ENCODE measurements at places on chromosomes 3 and 15.

GRCh38 chr15:71888797-71889196 is 78.4 kb downstream of the NR2E3 start:
- DNase-seq = no peak

DNA sequence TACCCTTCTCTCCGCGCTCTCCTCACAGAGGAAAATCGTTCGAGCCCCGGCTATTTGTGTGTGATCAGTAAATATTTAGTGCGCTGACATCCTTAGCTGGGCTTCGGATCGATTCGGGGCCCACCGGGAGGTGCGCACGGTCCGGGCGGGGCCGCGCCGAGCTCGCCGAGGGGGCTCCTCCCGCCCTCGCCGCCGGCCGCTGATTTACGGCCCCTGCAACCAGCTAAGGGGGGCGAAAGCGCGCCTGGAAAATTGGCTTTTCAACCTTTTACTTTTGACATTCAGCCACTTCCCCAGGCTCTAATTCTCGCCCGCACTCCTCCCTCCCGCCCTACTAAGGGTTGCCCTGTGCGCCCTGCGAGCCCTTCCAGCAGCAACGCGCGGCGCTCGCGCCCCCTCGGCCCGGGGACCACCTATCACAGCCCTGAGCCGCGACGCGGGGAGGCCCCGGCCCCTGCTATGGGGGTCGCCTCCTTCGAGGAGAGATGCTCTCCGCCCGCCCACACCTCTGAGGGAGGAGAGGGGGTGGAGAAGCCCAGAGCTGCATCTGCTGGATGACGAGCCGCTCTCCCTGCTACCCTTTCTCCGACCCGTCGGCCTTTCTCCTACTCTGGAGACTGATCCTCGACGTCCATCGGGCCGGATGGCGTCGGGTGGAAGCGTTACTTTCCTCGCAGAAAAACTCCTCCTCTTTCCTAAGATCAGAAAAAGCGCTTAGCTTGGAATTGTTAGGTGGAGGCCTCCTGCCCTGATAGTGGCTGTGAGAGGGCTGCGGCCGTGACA is 7.8 kb upstream of the NR2F2 start:
- DNase-seq = no peak

GRCh38 chr3:61855211-61855610 is 293.8 kb downstream of the PTPRG start:
- DNase-seq = no peak

DNA sequence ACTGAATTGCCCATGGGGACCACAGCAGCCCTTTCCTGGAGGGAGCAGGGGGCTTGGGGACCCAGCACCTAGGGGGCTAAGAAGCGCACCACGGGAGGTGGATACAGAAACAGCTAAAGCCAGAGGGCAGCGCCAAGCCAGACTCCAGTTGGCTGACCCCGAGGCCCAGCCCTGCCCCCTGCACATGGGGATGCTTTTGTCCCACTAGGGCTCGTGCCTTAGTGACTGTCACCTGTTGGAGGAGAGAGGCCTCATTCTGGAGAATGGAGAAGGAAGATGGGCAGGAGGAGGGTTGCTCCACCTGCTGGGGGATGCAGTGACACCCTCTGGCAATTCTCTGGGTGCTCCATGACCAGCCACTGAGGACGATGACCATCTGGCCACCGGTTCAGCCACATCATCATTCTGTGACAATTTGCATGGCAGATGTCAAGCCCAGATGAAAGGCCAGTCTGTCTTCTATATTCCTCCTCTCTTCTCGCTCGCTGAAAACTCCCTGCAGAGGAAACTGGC is 167.8 kb upstream of the TLE3 start:
- no peak for DNase-seq

DNA sequence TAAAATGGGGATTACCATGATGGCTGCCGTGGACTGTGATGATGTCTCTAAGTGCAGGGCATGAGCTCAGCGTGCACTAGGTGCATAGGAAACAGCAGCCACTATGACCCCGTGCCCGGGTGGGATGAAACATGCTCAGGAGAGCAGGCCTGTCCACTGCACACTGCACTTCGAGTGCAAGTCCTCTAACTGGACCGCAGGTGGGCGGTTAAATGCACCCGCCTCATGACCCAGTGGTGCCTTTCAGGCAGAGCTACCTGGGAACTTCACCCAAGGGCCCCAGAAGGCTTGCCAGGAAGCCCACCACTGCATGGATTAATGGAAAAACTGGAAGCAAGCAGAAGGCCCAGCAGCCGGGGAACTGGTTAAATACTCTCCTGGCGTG is 34.0 kb downstream of the PRKCD start:
- no peak for DNase-seq

DNA sequence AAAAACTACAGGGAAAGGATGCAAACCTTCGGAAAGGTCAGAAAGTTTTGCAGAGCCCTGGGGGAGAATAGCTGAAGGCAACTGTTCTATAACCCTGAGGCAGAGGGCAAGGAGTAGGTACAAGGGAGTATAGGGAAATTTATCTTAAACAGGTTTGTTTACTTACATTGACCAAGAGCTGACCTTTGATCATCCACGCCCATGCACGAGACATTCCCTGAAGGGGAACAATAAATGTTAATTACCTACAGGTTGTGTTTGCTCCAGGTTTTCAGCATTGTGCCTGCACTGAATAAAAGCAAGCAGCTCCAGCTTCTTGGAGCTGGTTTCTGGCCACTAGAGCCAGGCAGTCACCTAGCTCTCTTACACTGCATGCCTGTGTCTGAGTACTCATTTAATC is 524.5 kb upstream of the TGFBR2 start:
- DNase-seq = no peak

- DNase-seq = no peak
These were observed 460.5 kb downstream of the TUSC7 start for GRCh38 chr3:117170094-117170493.

DNA sequence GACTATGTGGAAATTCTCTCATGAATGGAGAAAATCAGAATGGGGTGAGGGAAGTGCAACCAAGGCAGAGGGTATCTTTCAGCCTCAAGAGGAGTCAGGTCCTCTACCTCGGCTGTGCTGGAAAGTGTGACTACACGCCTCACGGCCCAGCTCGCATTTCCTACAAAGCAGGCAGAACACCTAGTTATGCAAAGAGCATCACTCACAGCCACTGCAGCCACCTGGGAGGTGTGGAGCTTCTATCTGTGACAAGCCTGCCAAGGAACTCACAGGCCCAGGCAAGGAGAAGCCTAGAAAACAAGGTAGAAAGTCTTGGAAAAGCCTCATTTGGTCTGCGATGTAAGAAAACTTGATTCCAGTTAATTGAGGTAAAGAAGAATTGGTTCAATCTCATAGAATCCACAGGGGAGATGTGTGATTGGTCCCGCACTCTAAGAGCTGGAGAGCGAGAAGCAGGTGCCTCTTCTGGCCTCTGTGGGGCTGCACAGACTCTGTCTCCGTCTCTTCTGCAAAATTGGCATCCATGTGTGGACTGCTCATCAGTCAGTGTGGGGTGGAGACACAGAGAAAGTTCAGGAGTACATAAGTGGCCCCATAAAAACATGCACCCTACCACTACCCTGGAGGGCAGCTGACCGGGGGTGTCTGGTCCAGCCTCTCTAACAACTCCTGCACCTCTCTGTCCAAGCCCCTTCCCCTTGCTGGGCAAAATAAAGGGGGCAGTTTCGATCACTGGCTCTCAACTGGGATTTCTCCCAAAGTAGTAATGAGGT is 76.8 kb downstream of the TAMM41 start:
- DNase-seq = no peak

DNA sequence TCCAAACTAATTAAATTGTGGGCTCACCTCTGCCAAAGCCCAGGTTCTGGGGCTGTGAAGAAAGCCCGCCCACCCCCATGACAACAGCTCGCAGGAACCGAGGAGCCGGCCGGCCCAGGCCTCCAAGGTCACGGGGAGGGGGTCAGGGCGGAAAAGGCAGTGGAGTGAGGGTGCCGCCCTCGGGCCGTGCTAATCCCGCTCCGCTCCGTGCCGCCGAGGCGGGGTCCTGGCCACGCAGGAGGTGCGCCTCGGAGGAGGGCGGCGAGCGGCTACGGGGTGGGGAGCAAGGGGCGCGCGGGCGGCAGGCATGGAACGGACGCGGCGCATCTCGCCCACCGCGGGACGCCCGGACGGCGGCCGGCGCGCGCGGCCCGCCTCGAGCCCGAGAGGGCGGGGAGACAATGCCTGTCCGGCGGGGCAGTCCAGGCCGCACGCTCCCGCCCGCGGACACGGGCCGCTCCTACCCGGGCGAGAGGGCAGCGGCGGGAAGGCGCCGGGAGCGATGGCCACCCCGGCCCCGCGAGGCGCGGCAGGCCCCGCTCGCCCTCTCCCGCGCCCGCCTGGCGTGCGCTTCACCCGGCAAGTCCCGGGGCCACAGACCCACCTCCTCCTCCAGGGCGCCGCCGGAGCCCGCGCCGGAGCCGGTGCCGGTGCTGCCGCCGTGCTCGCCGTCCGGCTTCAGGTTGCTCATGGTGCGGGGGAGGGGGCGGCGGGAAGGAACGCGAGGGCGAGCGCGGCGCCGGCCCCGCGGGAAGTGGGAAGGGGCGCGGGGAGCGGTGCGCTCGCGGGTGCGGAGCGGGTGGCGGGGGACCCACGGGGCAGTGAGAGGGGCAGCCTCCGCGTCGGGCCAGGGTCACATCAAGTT is 528 bp downstream of the RBPMS2 start:
- DNase-seq = no peak
